ENCODE measurements at places on chromosomes 5 and 9. TPM values are rescaled to one million over a fixed set of nuclear protein-coding genes. Genes with fewer than 3 reads are reported as not detected.

MYOZ3 gene
- not detected for total RNA-seq

ADAMTSL2 gene
- total RNA-seq = not detected

MLLT3 gene
- 37.8 TPM for total RNA-seq

OLFM1 gene
- 4.0 TPM for total RNA-seq

CDO1 gene
- total RNA-seq = 3.4 TPM
